ENCODE measurements at places on chromosomes 11 and 22.
A peak's percentile ranks its signal among the peaks of the same experiment; 100 is the strongest.

GRCh38 chr11:134663506-134664313, 251.7 kb upstream of the B3GAT1 start:
- no peak for DNase-seq

GRCh38 chr11:64876835-64877341, 1.5 kb downstream of the EHD1 start:
- DNase-seq = no peak

GRCh38 chr11:102760344-102761035, 19.9 kb downstream of the MMP10 start:
- no peak for DNase-seq

DNA sequence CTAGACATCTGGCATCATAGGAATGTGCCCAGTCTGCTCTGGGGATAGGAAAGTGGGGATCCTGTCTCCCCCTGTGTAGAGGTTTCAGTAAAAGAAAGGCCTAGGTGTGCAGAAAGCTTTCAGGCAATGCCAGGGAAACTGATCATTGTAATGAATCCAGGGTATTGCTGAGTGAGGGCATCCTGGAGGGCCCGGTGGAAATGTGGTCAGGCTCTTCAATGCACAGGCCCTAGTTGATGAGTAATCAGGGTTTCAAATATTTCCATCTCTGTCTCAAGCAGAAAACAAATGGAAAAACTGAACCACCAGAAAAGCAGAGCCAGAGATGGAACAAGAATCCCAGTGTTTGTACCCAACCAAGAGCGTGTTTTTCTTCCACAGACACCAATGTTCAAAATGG, 2.0 kb downstream of the CD3E start:
- no peak for DNase-seq

GRCh38 chr11:126722006-126722736, 278.4 kb downstream of the KIRREL3 start:
- no peak for DNase-seq

DNA sequence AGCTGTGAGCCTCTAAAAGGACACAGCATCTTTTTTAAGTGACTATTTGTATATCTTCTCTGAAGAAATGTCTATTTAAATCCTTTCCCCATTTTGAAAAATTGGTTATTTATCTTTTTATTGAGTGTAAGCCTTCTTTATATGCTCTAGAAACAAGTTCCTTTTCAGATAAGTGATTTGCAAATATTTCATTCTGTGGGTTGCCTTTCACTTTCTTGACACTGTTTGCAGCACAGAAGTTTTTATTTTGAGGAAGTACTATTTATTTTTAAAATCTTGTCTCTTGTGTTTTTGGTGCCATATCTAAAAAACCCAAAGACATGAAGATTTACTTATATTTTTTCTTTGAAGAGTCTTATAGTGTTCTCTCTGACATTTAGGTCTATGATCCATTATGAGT, 40.1 kb upstream of the LYVE1 start:
- DNase-seq = no peak

DNA sequence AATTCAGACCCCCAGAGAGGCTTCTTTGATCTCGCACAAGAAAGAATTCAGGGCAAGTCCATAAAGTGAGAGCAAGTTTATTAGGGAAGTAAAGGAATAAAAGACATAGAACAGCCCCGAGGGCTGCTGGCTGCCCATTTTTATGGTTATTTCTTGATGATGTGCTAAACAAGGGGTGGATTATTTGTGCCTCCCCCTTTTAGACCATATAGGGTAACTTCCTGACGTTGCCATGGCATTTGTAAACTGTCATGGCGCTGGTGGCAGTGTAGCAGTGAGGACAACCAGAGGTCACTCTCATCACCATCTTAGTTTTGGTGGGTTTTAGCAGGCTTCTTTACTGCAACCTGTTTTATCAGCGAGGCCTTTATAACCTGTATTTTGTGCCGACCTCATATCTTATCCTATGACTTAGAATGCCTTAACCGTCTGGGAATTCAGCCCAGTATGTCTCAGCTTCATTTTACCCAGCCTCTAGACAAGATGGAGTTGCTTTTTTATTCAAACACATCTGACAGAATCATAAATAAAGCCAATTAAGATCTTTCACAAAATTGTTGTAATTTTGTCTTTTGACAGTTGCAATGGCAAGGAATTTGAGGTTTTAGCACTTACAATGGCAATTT, 7.6 kb downstream of the DDIAS start:
- DNase-seq = no peak

GRCh38 chr11:125157953-125158680, 6.4 kb upstream of the PKNOX2 start:
- DNase-seq = no peak

GRCh38 chr11:126485021-126485792, 129.7 kb downstream of the ST3GAL4 start:
- DNase-seq = no peak

DNA sequence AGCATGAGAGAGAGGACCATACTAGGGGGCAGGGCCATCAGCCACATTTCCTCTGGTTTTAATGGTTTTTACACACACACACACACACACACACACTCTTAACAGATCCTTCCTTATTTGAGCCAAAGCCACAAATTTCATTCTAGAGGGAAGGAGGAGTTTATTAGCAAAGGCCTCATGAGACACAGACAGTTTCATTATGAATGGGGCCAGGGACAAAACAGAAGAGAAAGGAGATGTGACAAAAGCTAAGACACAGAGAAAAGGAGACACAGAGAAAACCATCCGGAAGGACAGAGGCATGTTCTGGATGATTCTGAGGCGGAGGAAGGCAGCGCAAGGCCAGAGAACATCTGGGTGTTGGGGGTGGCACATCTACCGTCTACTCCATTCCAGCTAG, 32.2 kb upstream of the ARFGAP3 start:
- no peak for DNase-seq

DNA sequence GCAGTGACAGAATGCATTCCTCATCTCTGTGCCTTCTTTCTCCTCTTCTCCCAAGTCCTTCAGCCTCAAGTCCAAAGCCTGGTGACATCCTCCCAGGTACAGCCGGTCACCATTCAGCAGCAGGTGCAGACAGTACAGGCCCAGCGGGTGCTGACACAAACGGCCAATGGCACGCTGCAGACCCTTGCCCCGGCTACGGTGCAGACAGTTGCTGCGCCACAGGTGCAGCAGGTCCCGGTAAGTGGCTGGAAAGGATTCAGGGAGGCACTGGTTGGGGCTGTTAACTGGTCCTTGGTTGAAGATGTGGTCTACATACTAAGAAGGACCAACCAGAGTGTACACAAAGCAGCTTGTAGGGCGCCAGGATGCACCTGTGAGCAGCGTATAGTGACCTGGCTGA, 35.7 kb downstream of the SREBF2 start:
- no peak for DNase-seq

DNA sequence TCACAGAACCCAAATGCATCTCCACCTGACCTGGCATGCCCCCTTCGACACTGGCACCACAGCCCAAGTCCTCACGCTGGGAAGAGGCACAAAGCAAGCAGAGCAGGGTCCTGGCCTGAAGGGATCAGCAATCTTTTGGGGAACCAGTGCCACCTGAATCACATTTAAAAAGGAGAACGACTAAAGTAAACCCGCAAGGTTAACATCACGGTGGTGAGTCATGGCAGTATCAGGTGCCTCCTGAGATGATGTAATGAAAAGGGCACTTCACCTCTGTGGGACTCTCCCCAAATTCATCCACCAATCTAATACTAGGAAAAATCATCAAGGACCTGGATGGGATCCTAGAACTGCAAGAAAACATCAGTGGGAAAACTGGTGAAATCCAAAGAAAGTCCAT, 44.9 kb downstream of the PACSIN2 start:
- DNase-seq = no peak

GRCh38 chr11:71080239-71081097, 171.9 kb downstream of the SHANK2 start:
- peak; percentile 23 for DNase-seq

GRCh38 chr11:86156397-86156955, 87.6 kb upstream of the PICALM start:
- no peak for DNase-seq
